ENCODE measurements at places on chromosomes 3 and 15. TPM values are rescaled to one million over a fixed set of nuclear protein-coding genes. Genes with fewer than 3 reads are reported as not detected.

GRCh38 chr15:69931156-69931555 lies 166.6 kb downstream of the TLE3 start:
- peaks cover 1% of the 10 kb centered on the region for H3K27me3 ChIP-seq
- H3K4me3 ChIP-seq, result no peak overlapping the region
- no peak for DNase-seq
- H3K36me3 ChIP-seq, result peaks cover 7% of the 10 kb centered on the region
- no peak overlapping the region for H3K27ac ChIP-seq

- H3K4me1 ChIP-seq, result peaks cover 7% of the 10 kb centered on the region
- peak; percentile 71 for DNase-seq
- H3K27ac ChIP-seq, result no peak overlapping the region
- H3K27me3 ChIP-seq, result peaks cover 9% of the 10 kb centered on the region
Observed at GRCh38 chr15:43777267-43777914, 625 bp upstream of the ELL3 start.

- no peaks in the 10 kb centered on the region for H3K27me3 ChIP-seq
- no peak overlapping the region for H3K4me3 ChIP-seq
- H3K36me3 ChIP-seq, result no peaks in the 10 kb centered on the region
- peaks cover 6% of the 10 kb centered on the region for H3K4me1 ChIP-seq
- no peak overlapping the region for H3K27ac ChIP-seq
- no peak for DNase-seq
Observed at GRCh38 chr15:79682285-79682684, 214.5 kb downstream of the MTHFS start.

- H3K4me3 ChIP-seq, result no peak overlapping the region
- H3K27ac ChIP-seq, result no peak overlapping the region
- no peaks in the 10 kb centered on the region for H3K4me1 ChIP-seq
- H3K27me3 ChIP-seq, result peaks cover 3% of the 10 kb centered on the region
- DNase-seq, result no peak
Observed at GRCh38 chr3:12046406-12046805, 42.2 kb downstream of the SYN2 start.

DNA sequence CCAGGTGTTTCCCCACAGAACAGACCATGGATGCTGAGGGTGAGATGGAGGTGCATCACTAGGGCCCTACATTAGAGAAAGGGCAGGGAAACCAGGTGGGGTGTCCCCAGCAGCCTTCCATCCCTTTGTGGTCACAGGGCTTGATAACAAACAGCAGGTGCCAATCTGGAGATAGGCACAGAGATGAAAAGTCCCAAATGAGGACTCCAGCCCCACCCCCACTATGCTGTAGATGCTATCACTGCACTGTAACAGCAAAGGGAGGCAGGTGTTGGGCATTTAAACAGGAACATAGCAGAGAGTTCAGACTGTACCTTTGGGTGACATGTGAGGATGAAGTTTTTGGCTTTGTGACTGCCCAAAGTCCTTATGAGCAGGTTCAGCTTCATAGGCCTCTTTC lies 21.4 kb downstream of the IL20RB start:
- no peak overlapping the region for H3K4me3 ChIP-seq
- H3K27me3 ChIP-seq, result peaks cover 7% of the 10 kb centered on the region
- H3K4me1 ChIP-seq, result peaks cover 6% of the 10 kb centered on the region

DNA sequence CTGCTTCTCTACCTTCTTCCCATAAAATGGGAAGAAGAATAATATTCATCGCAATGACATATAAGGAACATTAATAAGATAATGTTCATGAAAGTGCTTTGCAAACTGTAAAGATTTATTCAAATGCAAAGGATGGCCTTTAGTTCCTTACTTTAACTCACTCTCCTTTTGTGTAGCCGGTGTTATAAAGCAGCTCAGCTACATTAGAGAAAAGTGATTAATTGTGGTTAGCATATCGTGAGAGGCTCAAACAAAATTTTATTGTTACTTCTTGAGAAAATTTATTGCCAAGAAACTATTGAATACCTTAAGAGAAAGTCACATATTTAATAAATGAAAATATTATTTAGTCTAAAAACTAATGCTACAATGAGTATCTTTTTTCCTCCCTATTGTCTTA lies 250.7 kb upstream of the NR2E3 start:
- H3K4me3 ChIP-seq, result no peak overlapping the region
- H3K36me3 ChIP-seq, result no peaks in the 10 kb centered on the region
- H3K27ac ChIP-seq, result no peak overlapping the region
- H3K4me1 ChIP-seq, result peaks cover 4% of the 10 kb centered on the region
- H3K27me3 ChIP-seq, result no peaks in the 10 kb centered on the region

DNA sequence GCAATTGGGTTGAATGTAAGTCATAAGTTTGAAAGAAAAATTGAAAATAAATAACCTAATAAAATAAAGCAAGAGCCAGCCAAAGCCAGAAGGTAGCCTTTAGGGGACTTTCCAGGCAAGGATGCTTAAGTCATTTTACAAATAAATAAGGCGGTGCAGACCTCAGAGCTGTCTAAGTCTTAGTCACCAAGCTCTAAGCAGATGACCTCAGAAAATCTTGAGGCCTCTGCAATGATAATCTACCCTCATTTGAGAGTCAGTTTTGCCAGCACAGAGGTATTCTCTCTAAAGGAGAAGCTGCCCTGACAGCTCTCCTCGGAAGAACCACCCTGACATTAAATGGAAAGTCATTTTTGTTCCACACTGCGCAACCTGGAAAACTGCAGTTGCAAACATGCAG lies 113.9 kb downstream of the OXNAD1 start:
- no peak overlapping the region for H3K27ac ChIP-seq
- DNase-seq, result no peak
- no peak overlapping the region for H3K4me3 ChIP-seq
- H3K27me3 ChIP-seq, result peaks cover 8% of the 10 kb centered on the region
- peaks cover 24% of the 10 kb centered on the region for H3K36me3 ChIP-seq
- H3K4me1 ChIP-seq, result peaks cover 54% of the 10 kb centered on the region

DNA sequence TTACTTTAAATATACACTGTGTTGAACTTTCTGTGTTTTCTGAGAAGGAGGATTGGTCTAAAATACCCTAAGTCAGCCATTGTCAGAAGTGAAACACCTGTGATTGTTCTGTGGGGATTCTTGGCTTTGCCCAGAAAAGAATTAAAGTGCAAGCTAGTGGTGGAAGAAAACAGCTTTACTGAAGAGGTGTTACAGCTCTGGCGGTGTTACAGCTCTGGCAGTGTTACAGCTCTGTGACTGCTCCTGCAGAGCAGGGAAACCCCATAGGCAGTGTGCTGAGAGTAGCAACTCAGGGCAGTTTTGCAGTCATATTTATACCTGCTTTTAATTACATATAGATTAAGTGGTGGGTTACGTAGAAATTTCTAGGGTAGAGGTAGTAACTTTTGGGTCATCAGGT lies 66.6 kb downstream of the C3orf20 start:
- H3K4me1 ChIP-seq, result peaks cover 3% of the 10 kb centered on the region
- H3K4me3 ChIP-seq, result no peak overlapping the region
- no peak for DNase-seq
- peaks cover 3% of the 10 kb centered on the region for H3K27me3 ChIP-seq
- H3K36me3 ChIP-seq, result peaks cover 12% of the 10 kb centered on the region
- no peak overlapping the region for H3K27ac ChIP-seq

DNA sequence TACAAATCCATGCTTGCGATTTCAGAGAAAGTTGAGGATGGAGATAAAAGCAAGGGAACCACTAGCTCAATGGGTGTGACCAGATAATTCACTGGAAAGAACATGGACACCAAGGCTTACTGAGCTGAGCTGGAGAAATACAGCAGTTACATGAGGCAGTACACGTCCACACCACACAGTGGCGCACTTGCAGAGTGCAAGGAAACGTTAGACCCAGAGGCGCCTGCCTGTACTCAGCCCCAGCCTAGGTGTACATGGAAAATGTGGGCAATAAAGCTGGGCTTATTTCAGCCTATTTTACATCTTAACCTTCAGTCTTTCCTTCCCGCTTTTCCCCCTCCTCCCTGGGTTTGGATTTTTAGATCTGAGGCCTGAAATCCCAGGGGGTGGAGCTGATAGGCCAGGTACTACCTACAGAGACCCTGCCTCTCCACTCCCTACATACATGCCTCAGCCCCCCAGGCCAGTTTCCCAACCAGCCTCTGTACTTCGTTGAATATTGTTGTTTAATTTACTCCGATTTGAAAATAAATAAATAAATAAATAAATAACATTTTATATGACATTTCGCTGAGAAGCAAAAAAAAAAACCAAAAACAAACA lies 60.1 kb downstream of the PCOLCE2 start:
- no peaks in the 10 kb centered on the region for H3K4me1 ChIP-seq
- H3K27ac ChIP-seq, result no peak overlapping the region
- peaks cover 5% of the 10 kb centered on the region for H3K27me3 ChIP-seq
- peak; percentile 86 for DNase-seq

- DNase-seq, result peak; percentile 38
- no peak within 1 kb of the TSS for H3K4me3 ChIP-seq
- H3K27ac ChIP-seq, result no peak within 1 kb of the TSS
- H3K27me3 ChIP-seq, result peaks cover 10% of the 10 kb centered on the region
- H3K36me3 ChIP-seq, result no peaks in the 10 kb centered on the region
Observed at GRCh38 chr15:40307421-40308211, at the start of gene PLCB2. PLCB2 (minus strand) TSS chr15:40307935; CDS start chr15:40307672, 263 bp downstream.

GRCh38 chr15:75232252-75232813 lies 25.8 kb upstream of the GOLGA6C start:
- no peak overlapping the region for H3K4me3 ChIP-seq
- H3K27ac ChIP-seq, result peak overlapping the region; percentile 34
- H3K36me3 ChIP-seq, result peaks cover 5% of the 10 kb centered on the region
- H3K27me3 ChIP-seq, result peaks cover 15% of the 10 kb centered on the region

GRCh38 chr3:45775571-45776300 lies 20.6 kb downstream of the SLC6A20 start:
- no peak overlapping the region for H3K27ac ChIP-seq
- peaks cover 19% of the 10 kb centered on the region for H3K27me3 ChIP-seq
- no peaks in the 10 kb centered on the region for H3K36me3 ChIP-seq
- no peak overlapping the region for H3K4me3 ChIP-seq
- no peak for DNase-seq

- H3K4me3 ChIP-seq, result no peak overlapping the region
- H3K36me3 ChIP-seq, result no peaks in the 10 kb centered on the region
- H3K4me1 ChIP-seq, result no peaks in the 10 kb centered on the region
- H3K27me3 ChIP-seq, result no peaks in the 10 kb centered on the region
- DNase-seq, result no peak
- no peak overlapping the region for H3K27ac ChIP-seq
Observed at GRCh38 chr3:169695031-169695430, 31.5 kb upstream of the MECOM start.

- no peaks in the 10 kb centered on the region for H3K27me3 ChIP-seq
- no peaks in the 10 kb centered on the region for H3K4me1 ChIP-seq
- DNase-seq, result no peak
- H3K27ac ChIP-seq, result no peak overlapping the region
- H3K36me3 ChIP-seq, result peaks cover under 1% of the 10 kb centered on the region
Observed at GRCh38 chr3:30142946-30143345, 463.5 kb upstream of the TGFBR2 start.

GRCh38 chr3:94292151-94292550 lies 229.3 kb downstream of the NSUN3 start:
- DNase-seq, result no peak
- H3K4me3 ChIP-seq, result no peak overlapping the region
- H3K36me3 ChIP-seq, result no peaks in the 10 kb centered on the region
- no peaks in the 10 kb centered on the region for H3K27me3 ChIP-seq
- H3K27ac ChIP-seq, result no peak overlapping the region

GRCh38 chr3:132538072-132538471 lies 59.0 kb upstream of the ACKR4 start:
- H3K36me3 ChIP-seq, result peaks cover 21% of the 10 kb centered on the region
- DNase-seq, result no peak
- H3K4me1 ChIP-seq, result peaks cover 18% of the 10 kb centered on the region
- peaks cover 6% of the 10 kb centered on the region for H3K27me3 ChIP-seq

DNA sequence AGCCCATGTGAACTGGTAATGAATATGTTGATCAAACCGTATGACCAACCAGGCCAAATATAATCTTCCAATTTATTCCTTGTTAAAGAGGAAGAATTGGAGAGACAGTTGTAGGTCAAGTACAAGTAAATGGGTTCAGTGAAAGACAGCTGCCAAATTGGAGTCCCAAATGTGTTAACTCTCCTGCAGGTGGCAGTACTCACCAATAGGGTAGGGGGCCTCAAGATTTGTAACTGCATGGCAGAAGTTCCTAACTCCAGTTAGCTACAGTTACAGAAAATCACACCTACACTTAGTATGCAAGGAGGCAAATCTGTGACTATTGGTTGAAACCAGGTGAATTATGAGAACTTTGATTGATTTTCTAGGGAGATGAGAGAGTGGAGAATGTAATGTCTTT lies 278.0 kb downstream of the ZBBX start:
- H3K36me3 ChIP-seq, result no peaks in the 10 kb centered on the region
- peaks cover 2% of the 10 kb centered on the region for H3K27me3 ChIP-seq
- H3K4me3 ChIP-seq, result no peak overlapping the region
- H3K27ac ChIP-seq, result no peak overlapping the region
- no peak for DNase-seq

GRCh38 chr3:14275962-14276909 lies 97.6 kb downstream of the LSM3 start:
- no peak overlapping the region for H3K27ac ChIP-seq
- H3K36me3 ChIP-seq, result no peaks in the 10 kb centered on the region
- H3K4me3 ChIP-seq, result no peak overlapping the region
- H3K27me3 ChIP-seq, result peaks cover 10% of the 10 kb centered on the region
- DNase-seq, result no peak

GRCh38 chr15:28994142-28994830 lies 108.5 kb downstream of the APBA2 start:
- H3K27me3 ChIP-seq, result peaks cover 6% of the 10 kb centered on the region
- H3K4me1 ChIP-seq, result peaks cover 39% of the 10 kb centered on the region
- no peak overlapping the region for H3K4me3 ChIP-seq
- DNase-seq, result no peak

DNA sequence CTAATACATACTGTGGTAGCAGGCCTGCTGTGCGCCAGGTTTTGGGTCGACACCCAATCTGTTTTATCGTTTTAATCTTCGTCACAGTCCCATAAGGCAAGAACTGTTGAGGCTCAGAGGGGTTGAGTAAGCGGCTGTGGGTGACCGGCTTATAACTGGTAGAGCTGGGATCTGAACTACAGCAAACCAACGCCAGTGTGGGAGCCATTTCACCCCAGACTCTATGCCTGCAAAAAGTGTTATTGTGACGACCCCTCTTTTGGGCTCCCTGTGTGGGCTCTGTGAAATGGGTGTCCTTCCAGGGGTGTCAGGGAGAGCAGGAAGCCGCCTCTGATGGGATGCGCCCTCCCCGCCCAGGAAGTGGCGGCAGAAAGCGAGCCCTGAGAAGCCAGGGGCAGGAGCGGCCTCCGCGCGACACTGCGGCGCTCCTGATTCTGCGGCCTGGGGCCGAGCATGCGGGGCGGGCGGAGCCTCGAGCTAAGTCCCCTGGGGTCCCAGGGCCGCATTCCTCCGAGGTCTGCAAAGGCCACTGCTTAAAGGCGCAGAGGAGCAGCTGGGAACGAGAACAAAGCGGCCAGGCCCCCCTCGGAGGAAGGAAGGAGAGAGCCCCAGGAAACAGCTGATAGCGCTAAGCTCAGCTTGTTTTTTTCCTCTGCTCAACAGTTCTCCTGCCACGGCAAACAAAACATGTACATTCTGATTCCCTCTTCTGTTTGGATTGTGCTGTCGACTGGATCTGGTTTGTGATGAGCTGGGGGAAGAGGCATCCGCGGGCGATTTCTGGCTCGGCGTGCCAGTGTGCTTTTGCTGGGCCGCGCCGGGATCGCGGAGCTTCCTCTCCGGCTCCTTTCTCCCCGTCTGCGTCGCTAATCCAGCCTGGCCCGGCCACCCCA lies 33.9 kb downstream of the GRK7 start:
- H3K27ac ChIP-seq, result peak overlapping the region; percentile 99
- H3K36me3 ChIP-seq, result peaks cover 7% of the 10 kb centered on the region
- DNase-seq, result peak; percentile 76
- peak overlapping the region; percentile 78 for H3K4me3 ChIP-seq

The DNAH12 gene
- 0.85 TPM for total RNA-seq

The FETUB gene
- total RNA-seq, result not detected

The CPLX3 gene
- total RNA-seq, result not detected

The SLC28A2 gene
- total RNA-seq, result not detected

The P2RY1 gene
- total RNA-seq, result 106 TPM

The KNG1 gene
- total RNA-seq, result not detected

The CFAP91 gene
- total RNA-seq, result 0.23 TPM

The GOLGA8K gene
- 0.31 TPM for total RNA-seq

The ARHGAP11A gene
- 19.7 TPM for total RNA-seq

The MTMR10 gene
- 15.1 TPM for total RNA-seq

Measured in endothelial cell (in vitro differentiated cells).